ENCODE measurements at places on chromosomes 12 and 14.

GRCh38 chr14:70896981-70897380 is 10.3 kb upstream of the PCNX1 start:
- H3K4me1 ChIP-seq = peaks cover 51% of the 10 kb centered on the region
- no peak overlapping the region for H3K4me3 ChIP-seq
- no peak overlapping the region for H3K27ac ChIP-seq
- DNase-seq = no peak
- no peaks in the 10 kb centered on the region for H3K36me3 ChIP-seq
- H3K27me3 ChIP-seq = peaks cover 5% of the 10 kb centered on the region

- H3K27me3 ChIP-seq = peaks cover 28% of the 10 kb centered on the region
- no peak for DNase-seq
- no peaks in the 10 kb centered on the region for H3K36me3 ChIP-seq
Measured at GRCh38 chr14:33979613-33980276, 28.9 kb upstream of the EGLN3 start.

DNA sequence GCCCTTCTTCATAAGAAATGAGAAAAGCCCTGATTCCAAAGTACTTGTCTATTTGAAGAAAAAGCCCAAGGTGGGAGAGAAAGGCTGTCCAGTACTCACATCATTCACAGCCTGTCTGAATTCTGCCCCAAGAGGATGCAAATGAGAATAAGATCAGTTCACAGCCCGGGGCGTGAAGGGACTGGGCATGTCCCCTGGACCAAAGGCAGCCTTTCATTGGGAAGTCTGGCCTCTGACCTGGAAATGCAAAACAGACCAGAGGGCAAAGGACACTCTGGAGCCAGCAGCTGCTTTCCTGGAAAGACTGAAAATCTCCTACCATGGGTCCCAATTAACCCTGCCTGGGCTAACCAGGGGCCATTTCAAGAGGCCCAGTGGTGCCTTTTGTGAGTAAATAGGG is 191.2 kb upstream of the PELI2 start:
- no peaks in the 10 kb centered on the region for H3K4me1 ChIP-seq
- H3K4me3 ChIP-seq = no peak overlapping the region
- H3K27ac ChIP-seq = no peak overlapping the region
- no peak for DNase-seq
- H3K27me3 ChIP-seq = peaks cover 20% of the 10 kb centered on the region
- H3K36me3 ChIP-seq = no peaks in the 10 kb centered on the region

- no peak overlapping the region for H3K27ac ChIP-seq
- no peaks in the 10 kb centered on the region for H3K4me1 ChIP-seq
- H3K27me3 ChIP-seq = peaks cover 51% of the 10 kb centered on the region
- no peak for DNase-seq
- no peaks in the 10 kb centered on the region for H3K36me3 ChIP-seq
Measured at GRCh38 chr14:33999771-34000291, 49.0 kb upstream of the EGLN3 start.

DNA sequence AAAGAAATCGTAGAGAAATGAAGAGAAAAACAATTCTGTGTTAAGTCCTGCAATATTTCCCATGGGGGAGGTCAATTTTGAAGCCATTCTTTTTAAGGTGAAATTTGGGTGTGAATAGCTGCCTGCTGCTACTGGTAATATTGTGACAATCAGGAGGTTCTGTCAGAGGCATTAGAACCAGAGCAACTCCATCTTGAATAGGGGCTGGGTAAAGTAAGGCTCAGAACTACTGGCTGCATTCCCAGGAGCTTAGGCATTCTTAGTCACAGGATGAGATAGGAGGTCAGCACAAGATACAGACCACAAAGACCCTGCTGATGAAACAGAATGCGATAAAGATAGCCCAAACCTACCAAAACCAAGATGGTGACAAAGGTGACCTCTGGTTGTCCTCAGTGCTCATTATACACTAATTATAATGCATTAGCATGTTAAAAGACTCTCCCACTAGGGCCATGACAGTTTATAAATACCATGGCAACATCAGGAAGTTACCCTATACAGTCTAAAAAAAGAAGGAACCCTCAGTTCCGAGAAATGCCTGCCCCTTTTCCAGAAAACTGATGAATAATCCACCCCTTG is 24.8 kb upstream of the MTHFD1 start:
- no peaks in the 10 kb centered on the region for H3K4me1 ChIP-seq
- no peak for DNase-seq
- H3K27ac ChIP-seq = no peak overlapping the region
- no peak overlapping the region for H3K4me3 ChIP-seq
- H3K27me3 ChIP-seq = peaks cover 5% of the 10 kb centered on the region

DNA sequence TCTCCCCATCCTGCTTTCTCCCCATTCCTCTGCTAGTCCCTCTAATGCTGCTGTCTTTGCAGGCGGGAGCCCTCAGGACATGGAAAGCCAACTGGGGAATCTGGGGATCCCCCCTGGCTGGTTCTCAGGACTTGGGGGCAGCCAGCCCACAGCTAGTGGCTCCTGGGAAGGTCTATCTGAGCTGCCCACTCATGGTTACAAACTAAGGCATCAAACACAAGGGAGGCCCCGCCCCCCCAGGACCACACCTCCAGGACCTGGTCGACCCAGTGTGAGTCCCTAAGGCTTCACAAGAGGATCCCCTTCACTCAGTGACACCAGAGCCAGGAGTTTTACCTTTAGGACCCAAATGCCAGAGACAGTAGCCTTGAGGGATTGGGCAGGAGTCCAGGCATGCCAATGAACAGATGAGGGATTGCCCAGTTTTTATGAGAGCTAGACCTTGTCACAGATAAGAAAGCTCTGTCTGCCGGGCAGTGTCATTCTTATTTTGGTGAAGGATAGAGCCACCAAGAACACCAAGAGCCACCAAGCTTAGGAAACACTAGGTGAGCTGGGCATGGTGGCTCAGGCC is 8.0 kb upstream of the CPNE6 start:
- H3K27me3 ChIP-seq = peaks cover 32% of the 10 kb centered on the region
- no peak overlapping the region for H3K27ac ChIP-seq
- no peaks in the 10 kb centered on the region for H3K36me3 ChIP-seq
- DNase-seq = no peak

GRCh38 chr14:58597041-58597440 is 40.7 kb upstream of the DACT1 start:
- H3K27me3 ChIP-seq = peaks cover 9% of the 10 kb centered on the region
- peaks cover 4% of the 10 kb centered on the region for H3K36me3 ChIP-seq
- no peak for DNase-seq
- H3K27ac ChIP-seq = no peak overlapping the region
- peaks cover 48% of the 10 kb centered on the region for H3K4me1 ChIP-seq
- no peak overlapping the region for H3K4me3 ChIP-seq

GRCh38 chr12:19799895-19800602 is 360.8 kb downstream of the AEBP2 start:
- DNase-seq = no peak
- H3K4me3 ChIP-seq = no peak overlapping the region
- H3K27ac ChIP-seq = no peak overlapping the region
- H3K4me1 ChIP-seq = peaks cover 3% of the 10 kb centered on the region

DNA sequence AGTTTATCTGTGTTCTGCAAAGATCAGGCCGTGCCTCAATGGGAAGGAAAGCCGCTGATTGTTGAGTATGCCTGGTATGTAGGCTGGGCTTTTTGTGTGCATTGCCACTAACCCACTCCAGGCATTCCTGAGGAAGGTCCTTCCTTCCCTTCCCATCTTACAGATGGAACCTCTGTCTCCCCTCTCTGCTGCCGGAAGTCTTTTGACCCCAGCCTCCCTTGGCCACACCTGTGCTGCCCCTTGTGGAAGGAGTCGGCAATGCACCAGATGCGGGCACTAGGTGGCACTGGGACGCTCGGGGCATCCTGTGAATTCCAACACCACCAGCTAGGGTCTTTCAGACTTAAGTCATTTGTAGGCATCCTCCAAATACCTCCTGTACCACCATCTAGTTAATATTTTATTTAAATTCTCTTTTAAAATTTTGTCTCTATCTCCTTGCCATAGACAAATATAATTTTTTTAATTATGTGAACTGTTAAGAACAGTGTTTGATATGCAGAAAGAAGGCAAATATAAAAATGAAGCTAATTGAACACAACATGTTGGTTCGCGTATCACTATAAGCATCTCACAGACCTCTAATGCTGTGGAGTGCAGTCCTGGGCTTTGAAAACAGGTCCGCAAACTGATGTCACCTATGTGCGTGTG is 99.6 kb downstream of the RIN3 start:
- no peaks in the 10 kb centered on the region for H3K27me3 ChIP-seq
- peaks cover 73% of the 10 kb centered on the region for H3K4me1 ChIP-seq
- H3K4me3 ChIP-seq = no peak overlapping the region
- DNase-seq = peak; percentile 70
- H3K36me3 ChIP-seq = peaks cover 28% of the 10 kb centered on the region
- H3K27ac ChIP-seq = peak overlapping the region; percentile 70

DNA sequence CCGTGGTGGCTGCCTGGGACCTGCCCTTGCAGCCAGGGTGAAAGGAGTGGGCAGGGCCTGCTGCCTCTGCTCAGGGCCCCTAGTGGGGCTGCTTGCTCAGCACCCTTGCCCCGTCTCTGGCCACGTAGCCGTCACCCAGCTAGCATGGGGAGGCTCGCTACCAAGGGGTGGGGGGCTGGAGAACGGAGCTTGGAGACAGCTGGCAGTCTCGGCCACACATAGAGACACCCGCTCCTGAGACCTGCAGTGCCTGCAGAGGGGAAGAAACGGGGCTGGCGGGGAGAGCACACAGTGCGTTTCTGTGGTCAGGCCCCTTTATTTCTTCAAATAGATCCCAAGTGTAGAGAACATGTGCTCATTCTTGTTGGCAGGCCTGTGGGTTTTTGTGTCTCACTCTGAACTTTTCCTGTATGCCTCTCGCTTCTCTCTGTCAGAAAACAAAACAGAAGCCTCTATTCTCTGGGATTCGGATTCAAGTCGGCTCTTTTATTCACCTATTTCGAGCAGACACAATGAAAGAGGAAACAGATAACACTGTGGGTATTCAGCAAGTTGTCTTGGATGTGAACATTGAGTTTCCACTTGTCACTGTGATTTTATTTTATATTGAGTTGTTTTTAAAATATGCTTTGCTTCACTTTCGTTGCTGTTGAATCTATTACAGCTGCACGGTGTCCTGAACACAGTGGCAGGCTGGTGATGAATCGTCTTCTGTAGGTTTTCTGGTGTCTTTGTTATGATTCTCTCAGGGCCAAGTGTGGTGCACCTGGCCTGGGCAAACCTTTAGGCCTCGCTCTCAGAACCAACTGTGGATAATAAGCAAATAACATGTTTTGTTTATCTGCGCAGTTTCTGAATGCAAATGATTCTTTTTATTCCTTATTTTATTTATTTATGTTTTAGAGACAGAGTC is 26.5 kb downstream of the PACS2 start:
- no peaks in the 10 kb centered on the region for H3K27me3 ChIP-seq
- DNase-seq = no peak
- no peaks in the 10 kb centered on the region for H3K36me3 ChIP-seq
